BE2C (cell line): ENCODE measurements at places on chromosomes 5 and 9.

DNA sequence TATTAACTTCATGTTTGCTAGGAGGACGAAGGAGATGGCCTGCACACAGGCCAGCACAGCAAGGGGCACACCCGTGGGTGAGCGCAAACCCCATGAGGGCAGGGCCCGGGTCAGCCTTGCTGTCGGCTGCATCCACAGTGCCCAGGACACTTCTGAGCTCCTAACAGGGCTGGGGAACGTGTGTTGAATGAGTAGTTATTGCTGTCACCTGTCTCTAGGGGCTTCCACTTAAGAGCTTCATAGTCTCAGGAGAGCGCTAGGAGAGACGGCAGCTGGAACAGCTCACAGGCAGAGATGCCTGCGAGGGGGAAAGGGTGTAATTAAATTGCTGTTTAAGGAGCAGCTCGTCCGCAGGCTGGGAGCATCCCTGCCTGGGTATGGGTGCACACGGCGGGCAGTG is 91.4 kb upstream of the NEURL1B start:
- peak; percentile 30 for DNase-seq

DNA sequence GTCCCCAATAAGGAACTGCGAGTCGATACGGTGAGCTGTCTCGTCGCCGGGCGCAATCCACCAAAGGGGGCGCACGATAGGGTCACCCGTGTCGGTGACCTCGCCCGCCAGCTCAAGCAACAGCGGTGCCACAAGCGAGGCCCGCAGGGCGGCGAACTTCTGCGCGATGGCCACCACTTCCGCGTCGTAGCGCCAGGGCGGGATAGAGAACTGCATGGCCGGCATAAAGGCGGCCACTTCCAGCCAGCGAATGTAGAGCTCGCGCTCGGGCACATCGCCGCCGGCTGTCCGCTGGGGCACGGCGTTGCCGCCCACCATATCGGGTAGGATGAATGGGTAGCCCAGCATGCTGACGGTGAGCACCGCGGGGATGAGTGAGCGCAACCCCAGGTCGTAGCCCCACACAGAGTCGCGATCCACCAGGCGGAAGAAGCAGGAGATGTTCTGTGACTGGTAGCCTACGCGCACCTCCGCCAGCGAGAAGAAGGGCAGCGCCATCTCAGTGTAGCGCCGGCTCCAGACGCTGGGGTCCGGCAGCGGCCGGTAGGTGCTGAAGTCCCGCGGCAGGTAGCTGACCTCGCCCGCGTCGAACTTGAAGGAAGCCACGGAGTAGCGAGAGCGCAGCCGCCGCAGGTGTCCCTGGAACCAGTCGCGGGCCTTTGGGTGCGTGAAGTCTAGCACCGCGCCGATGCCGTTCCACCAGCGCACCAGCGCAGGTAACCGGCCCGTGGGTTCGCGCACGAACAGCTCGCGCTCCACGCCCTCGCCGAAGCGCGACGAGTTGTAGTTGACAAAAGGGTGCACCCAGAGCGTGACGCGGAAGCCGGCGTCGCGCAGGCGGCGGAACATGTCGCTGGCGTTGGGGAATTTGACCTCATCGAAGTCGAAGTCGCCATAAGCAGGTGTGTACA is 5.5 kb downstream of the MYORG start:
- DNase-seq: no peak

- no peak for DNase-seq
These were observed 213.0 kb downstream of the ERCC6L2 start for GRCh38 chr9:96088510-96088909.

DNA sequence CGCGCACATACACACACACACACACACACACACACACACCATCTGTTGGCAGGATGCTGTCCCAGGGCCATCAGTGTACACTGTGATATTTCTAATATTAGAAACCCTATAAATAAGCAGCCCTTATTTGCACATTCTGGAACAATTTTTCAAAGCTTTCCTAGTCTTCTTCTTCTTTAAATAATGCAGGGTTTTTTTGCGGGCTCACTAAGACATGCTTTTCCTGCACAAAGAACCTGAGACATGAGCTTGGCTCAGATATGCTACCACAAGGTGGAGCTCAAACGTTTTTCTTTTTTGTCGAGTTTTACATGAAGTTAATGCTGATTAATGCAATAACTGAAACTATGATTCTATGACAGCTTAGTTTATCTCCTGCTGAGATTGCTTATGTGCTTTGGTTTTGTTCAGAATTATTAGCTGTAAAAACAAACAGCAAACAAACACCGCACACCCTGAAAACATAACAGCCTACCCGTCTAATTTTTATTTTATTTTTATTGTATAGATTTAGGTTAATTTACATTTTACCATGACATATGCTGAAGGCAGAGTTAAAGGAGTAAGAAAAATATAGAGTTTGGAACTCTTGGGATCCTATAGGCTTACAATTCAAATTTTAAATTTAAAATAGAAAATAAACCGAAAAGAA is 95.8 kb downstream of the ALDH1A1 start:
- DNase-seq: no peak

DNA sequence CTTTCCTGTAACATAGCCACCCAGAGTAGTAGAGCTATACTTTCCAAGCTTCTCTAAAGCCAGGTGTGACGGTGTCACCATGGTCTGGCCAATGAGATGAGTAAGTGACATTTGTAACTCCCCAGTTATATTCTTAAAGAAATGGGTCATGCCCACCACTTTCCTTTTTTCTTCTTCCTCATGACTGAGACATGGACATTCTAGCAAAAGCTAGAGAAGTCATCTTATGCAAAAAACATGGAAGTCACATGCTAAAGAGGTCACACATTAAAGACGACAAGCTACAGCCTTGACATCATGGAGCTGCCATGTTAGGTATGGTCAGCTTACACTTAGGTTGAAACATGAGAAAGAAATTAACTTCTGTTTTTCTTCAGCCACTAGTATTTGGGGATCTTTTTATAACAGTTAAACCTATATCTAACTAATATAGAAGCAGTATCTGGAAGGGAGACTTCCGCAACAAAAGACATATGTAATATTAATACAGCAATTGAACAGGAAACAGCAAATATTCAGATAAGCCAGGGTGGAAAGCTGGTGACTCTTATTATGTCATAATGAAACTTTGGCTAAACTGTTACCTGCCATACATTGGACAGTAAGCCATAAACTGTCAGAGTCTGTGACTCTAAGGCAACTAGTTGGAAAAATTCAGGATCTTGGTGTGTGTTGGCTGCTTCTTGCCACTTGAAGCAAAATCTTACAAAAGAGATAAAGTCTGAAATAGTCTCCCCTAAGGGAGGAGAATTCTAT is 54.7 kb upstream of the SNX2 start:
- DNase-seq: no peak

DNA sequence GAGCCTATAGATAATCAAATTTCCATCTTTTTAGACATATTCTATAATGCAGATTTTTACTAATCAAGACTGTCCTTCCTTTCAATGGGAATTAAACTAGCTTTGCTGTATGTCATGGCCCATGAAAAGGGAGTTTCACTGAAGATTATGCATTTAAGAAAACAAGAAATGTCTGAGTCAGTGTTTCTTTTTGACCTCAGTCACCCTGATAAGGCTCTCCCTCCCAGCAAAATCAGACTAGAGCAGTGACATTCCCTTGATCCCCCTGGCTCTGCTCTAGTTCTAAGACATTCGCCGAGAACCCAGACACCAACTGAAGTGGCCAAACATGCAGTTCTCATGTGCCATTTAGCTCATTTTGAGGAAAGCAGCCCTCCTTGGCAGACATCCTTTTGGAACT is 442.0 kb downstream of the ACTL7B start:
- no peak for DNase-seq

- no peak for DNase-seq
These were observed 287.9 kb downstream of the AGTPBP1 start for GRCh38 chr9:85453850-85454249.

- DNase-seq: no peak
These were observed 95.4 kb upstream of the MINAR2 start for GRCh38 chr5:129652349-129653056.

- no peak for DNase-seq
These were observed 123.0 kb upstream of the MEF2C start for GRCh38 chr5:89005990-89006389.

GRCh38 chr5:122665051-122665450 is 109.8 kb upstream of the SNX2 start:
- no peak for DNase-seq

DNA sequence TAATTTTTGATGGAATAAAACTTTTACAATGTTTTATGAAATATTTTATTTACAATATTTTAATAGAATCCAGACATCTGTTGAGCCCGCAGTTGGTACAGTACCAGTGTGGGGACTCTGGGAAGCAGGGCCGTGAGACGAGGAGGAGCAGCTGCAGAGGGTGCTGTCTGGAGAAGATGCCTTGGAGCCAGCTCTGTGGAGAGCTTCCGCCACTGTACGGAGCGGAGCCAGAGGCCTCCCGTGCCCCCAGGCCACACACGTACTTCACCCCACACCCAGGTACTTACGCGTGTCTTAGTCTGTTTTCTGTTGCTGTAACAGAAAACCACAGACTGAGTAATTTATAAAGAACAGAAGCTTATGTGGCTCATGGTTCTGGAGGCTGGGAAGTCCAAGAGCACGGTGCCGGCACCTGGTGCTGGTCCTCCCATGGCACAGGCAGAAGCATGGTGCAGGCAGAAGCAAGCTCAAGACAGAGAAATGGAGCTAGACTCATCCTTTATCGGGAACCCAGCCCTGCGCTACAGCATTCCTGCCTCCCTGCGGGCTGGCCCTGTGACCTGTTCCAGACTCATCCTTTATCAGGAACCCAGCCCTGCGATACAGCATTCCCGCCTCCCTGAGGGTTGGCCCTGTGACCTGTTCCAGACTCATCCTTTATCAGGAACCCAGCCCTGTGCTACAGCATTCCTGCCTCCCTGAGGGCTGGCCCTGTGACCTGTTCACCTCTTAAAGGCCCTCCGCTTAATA is 23.3 kb downstream of the CEP72 start:
- no peak for DNase-seq

DNA sequence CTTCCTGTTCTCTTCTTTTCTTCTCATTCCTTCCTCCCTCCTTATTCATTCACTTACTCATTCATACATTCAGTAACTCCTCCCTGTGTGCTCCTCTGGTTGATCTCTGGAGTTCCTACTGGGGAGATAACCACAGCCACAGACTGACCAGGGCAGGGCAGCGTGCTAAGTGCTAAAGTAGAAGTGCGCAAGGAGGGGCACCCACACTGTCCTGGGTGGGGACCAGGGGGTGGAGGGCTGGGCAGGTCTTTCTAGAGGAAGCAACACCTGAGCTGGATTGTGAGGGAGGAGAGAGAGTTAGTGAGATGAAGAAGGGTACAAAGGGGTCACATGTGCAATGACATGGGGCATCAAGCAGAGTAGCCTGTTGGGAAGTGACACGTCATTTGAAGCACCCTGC is 13.8 kb downstream of the ENHO start:
- no peak for DNase-seq

- DNase-seq: peak; percentile 30
These were observed 116.2 kb downstream of the MAN2A1 start for GRCh38 chr5:109805883-109806282.

- no peak for DNase-seq
These were observed 32.6 kb upstream of the IRX4 start for GRCh38 chr5:1915316-1915715.

DNA sequence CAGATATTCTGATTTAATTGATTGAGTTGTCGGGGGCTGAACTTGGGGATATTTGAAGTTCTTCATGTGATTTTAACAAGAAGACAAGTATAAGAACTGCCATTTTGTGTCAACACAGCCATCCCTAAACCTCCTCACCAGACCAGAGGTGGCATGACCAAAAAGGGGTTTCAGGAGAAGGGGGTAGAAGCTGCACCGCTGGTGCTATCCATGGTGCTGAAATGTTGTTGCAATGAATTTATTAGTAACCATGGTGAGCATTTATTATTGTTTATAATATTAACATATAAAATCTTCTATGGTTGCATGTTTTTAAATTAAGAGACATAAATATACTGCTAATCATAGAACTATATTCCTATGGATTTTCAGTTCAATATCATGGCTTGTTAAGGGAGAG is 72.3 kb downstream of the GNA14 start:
- no peak for DNase-seq

DNA sequence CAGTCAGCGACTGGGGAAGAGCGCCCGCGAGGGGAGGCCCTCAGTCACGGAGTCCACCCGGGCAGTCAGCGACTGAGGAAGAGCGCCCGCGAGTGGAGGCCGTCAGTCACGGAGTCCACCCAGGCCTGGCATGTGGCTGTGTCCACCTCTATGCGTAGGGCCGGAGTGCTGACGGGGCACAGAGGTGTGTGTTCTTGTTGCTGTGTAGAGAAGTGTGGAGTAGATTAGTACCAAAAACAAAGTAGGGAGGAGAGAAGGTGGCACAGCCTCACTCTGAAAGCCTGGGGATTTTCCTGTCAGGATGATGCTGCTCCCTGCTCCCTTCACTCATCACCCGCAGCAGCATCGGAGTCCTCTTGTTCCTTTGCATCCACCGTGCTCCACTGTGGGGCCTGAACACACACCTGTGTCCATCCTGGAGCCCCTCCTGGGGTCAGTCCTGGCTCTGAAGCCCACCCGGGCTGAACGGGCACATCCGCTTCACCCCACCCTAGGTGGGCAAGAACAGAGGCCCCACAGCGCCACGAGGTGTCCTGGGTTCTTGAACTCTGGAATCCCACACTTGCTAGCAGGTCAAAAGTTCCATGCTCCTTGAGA is 37.9 kb downstream of the AHRR start:
- no peak for DNase-seq

GRCh38 chr9:126504977-126505455 is 108.7 kb upstream of the LMX1B start:
- DNase-seq: peak; percentile 6

- no peak for DNase-seq
These were observed 11.2 kb upstream of the ZSWIM6 start for GRCh38 chr5:61320860-61321259.
